ENCODE measurements at places on chromosomes 2 and 18.

DNA sequence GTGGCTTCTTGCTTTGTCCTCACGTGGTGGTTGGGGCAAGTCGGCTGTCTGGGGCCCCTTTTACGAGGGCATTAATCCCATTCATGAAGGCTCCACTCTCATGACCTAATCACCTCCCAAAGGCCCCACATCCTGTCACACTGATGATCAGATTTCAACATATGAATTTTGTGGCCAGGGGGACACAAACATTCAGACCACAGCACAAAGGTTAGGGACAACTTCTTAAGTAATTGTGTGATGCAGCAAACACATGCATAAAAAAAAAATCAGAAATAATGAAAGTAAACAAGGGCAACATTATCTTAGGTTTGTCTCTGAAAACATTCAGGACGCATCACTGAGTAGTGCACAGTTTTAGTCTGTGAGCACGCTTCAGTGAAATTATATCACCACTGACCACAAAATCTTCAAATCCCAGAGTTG lies 54.2 kb upstream of the FRZB start:
- DNase-seq, result no peak

DNA sequence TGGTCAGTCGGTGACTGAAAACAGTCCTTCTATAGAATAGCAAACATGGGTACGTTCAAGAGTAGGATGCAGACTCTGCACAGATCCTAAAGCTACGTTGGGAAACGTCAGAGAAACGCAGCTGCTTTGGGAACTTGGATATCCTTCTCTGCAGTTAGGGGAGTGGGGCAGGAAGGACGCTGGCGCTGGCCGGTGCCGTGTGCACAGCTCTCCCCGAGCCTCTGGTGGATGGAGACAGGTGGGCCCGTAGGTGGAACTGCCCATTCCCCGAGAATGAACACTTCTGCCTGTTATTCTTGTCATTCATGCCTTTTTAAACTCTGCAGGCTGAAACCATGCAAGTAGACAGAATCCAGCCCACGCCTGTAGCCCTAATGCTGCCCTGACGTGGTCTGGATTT lies 91.7 kb upstream of the MBOAT2 start:
- no peak for DNase-seq

DNA sequence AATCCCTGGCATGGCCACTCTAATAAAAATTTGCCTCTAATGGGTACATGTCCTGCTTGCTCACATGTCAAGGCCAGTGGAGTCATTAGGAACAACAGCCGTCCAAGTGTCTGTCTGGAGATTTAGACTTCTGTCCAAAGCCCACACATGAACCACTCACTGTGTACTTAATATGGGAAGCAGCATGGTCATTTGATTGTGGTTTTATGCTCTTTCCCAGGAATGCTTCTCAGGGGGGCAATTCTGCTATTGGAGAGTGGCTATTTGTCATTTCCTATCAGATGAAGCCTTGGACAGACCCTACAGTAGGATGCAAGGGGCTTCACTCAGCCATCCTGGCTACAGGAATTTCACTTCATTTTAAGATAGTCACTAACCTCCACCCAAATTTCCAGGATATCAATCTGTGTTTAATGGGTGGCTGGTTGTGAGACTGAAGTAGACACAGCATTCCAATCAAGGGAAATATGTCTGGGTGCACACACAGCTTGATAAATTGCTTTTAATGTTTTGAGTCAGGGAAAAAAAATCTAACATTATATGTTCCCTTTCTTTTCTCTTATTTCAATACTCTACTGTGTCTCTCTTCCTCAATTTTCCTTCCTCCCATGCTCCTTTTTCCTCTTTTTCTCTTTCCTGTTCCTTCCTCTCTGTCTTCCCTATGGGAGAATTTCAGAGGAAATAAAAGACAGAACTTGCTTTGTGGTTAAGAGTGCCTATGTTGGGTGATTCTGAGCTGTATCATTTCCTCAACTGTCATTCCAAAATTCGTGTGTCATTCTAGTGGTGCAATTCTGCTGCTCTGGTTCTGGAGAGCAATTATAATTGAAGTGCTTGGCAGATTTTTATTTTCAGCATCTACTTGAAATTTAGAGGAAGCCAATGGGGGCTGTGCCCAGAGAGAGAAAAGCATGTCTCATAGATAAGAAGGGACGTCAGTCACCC lies 320.1 kb downstream of the OSR1 start:
- DNase-seq, result no peak

DNA sequence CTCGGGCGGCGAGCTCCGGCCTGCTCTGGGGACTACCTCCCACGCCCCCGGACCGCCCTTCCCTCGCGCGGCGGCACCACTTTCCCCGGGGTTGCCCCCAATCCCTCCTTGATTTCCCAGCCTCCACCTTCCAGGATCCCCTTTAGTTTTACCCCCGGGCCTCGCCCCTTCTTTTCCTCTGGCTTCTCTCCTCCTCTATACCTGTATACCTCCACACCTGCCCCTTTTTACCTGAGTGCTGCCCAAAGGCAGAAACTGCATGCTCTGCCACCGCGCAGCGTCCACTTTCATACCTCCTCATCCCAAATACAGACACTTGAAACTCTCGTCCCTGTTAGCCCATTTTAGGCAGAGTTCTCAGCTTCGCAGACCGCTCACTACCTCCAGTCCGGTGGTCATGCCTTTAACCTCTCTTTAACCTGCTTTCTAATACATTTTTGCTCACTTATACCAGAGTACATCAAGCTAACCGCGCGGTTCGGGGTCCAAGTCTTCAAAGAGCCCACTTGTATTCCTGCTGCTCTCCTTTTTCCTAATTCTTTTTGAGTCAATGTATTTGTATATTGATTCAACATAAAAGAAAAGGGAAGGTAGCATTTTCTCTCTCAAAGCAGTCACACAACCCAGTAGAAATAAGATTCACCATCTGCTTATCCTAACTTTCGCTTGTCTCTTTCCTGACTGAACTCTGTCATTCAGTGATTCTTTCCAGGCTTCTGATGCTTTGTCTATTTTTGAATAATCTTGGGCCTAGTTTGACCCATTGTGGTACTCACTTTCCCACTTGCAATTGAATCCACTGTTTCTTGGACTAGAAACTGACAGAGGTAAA lies 901 bp downstream of the SPOPL start:
- DNase-seq, result no peak

- no peak for DNase-seq
Measured at GRCh38 chr2:169221745-169222369, 140.5 kb downstream of the LRP2 start.

DNA sequence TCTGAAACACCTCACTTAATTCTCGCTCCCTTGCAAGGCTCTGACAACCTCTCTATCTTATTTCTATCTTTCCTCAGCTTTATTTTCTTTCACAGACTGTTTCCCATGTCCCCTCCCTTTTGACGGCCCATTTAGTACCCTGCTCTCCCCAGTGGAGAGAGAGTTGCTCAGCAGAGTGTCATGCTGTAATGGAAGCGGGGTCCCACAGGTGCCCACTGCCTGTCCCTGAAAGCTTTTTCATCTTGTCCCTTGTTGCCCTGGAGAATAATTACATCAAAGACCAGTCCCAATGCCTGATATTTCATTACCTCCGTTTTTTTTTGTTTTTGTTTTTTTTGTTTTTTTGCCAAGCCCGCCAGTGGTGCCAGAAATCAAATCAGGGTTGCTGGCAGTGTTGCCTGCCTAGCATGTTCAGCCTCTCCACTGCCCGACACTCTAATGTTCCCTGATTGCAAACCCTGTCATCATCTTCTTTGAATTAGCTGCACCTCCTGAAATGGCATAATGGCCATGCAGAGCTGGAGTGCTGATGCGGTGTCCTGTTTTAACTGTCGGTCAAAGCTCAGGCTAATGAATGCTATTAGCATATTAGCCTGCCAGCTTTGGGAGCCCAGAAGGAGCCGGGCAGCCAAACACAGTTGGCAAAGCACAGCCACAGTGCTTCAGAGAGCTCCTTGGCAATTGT lies 71.2 kb upstream of the CAVIN2 start:
- no peak for DNase-seq

DNA sequence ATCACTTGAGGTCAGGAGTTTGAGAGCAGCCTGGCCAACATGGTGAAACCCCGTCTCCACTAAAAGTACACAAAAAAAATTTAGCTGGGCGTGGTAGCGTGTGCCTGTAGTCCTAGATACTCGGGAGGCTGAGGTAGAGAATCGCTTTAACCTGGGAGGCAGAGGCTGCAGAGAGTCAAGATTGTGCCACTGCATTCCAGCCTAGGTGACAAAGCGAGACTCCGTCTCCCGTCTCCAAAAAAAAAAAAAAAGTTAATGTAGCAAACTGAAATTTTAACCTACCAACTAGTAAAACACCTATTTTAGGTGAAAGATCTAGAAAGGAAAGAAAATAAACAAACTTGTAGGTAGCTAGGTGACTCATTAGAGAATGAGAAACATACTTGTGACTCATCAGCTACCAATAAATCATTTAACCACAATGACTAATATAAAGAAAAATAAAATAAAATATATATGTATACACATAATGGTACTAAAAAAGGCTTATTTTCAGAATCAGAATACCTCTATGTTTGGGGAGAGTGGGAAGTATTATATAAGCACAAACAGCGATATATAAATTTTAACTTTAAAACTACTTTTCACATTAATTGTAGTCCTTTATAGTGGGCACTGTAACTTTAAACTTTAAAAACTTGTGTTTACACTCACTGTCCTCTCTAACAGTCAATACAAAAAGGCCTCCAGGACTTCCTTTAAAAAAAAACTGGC lies 36.6 kb downstream of the DARS1 start:
- DNase-seq, result no peak

GRCh38 chr2:107806901-107807300 lies 19.8 kb upstream of the RGPD4 start:
- DNase-seq, result no peak
